ENCODE measurements at places on chromosomes 1 and 21.

DNA sequence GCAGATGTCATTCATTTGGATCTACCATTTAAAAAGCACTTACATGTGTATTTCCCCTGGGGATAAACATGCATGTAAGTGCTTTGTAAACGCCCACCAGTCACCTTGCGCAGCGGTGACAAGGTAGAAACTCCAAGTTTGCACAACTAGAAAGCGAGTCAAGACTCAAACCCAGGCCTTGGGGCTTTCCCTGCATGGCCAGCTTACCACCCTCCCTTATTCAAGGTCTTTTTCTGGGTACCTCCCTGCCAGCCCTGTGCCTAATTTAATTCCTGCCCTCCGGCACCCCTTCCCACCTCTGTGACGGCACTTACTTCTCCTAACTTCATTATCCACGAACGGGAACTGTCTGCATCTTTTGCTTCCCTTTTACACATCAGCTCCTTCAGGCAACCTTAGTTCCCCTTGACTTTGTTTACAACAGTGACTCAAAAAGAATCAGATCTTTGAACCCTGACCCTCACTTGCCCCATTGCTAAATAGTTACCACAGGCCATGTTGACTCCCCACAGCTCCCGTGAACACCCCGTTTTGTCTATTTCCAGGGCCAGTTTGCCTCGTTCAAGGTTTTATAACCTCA lies 138.3 kb upstream of the ETS2 start:
- no peak for DNase-seq

DNA sequence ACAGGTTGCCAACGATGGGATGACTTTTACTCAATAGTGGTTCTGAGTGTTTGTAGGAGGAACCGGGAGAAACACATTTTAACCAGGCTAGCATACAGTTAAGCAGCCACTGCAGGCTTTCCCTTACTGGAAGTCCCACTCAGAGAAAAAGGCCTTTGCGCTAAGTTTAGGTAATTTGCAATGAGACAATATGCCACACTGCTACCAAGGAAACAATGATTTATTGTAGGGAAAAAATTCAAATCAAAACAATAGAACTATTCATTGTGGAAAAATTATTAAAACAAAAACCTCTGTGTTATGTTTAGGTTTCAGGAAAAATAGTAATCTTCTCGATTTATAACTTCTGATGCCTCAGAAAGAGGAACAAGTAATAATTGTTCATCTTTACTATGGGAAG lies 51.4 kb upstream of the CR2 start:
- DNase-seq, result no peak

GRCh38 chr1:119632841-119633240 lies 15.2 kb downstream of the ZNF697 start:
- no peak for DNase-seq

- no peak for DNase-seq
Observed at GRCh38 chr1:221863635-221864034, 121.7 kb upstream of the DUSP10 start.

DNA sequence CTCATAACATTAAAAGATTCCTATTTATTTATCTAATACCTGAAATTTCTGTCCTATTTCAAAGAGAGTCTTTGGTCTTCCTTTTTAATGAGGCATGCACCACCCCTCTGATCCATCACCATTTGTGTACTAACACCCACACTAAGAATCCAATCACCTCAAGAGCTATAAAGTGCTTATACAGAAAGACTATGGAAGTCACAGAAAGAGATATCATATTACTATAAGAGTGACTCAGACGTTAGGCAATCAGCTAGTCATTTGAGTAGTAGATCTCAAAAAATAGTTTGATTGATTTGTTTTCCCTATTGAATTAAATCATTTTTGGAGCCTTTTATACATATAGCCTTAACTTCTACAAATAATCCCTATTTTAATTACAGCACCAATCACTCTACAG lies 46.1 kb downstream of the NME7 start:
- no peak for DNase-seq

DNA sequence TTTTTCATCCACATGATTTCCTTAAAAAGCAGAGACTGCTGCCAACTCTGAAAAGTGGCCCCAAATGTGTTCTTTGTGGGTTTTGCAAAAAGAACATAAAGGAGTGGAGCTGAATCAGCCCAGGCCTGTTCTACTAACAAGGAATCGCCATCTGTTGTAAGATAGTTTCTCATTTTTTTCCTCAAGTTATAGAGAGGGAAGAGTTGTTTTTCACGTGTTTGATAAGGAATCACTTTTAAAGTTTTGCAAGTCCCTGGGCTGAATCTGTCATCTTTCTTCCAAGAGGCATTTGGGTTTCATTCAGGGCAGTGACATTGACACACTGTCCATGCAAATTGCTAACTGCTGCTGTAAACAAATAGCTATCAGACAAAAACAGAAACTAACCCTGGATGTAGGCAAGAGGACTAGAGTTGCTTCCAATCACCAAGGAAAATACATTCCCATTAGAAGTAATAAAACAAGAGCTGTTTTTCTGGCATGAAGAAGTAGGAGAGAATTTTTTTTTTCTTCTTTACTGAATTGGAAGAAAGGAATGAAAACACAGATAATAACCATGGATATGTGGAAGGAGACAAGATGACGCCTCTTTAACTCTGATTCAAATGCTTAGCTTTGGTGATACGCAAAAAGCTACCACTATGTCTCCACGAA lies 58.8 kb upstream of the TBX15 start:
- DNase-seq, result no peak

DNA sequence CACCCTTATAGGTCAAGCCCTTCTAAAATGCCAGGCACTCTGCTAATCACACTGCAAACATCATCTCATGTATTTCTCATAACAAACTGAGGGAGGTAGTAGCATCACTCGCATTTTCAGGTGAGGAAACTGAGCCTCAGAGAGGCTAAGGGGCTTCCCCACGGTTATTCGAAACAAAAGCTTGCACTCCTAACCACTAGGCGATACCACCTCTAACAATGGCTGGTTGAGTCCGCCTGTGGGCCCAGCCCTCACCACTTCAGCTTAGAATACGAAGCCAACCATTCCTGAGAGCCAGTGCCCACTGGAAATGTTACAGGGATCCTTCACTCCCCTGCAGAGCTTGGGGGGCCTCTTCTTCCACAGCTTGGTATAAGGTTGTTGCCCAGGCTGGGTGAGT lies 65.3 kb upstream of the TENT5C start:
- no peak for DNase-seq

- no peak for DNase-seq
Observed at GRCh38 chr1:86370601-86371022, 25.5 kb downstream of the ODF2L start.

DNA sequence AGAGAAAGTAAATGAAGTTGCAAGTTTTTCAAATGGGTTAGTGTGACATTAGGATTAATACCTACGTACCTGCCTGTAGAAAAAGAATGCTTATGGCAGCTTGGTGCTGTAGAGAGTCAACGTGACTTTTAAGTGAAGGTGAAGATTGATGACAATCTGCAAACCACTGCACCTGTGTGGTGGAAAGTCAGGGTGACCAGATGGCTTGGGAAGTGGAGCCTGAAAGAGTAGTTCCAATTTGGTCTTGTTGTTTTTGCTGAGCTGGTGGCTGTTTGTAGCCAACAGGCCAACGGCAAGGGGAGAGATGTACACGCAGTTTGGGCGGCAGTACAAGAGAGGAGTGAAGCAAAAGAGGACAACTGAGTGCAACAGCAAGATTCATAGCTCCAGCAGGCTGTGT lies 78.1 kb upstream of the JAK1 start:
- no peak for DNase-seq

GRCh38 chr1:30537279-30537678 lies 186.1 kb downstream of the MATN1 start:
- no peak for DNase-seq

DNA sequence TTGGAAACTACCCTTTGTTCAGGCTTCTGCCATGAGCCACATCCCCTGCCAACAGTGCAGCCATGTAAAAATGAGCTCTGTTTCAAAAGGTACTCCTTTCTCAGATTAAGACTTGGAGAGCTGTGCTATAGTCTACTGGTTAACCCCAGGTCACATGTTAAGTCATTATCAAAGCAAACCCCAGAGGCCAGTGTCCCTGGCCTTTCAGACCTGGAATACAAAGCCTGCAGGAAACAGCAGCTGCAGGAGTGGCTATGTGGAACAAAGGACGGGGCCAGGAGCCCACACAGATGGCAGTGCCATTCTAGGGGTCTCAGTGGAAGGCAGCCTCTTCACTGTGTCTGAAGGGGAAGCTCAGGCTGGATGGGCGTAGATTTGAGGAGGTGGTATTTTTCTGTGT lies 6.7 kb downstream of the ZNF496 start:
- DNase-seq, result no peak

DNA sequence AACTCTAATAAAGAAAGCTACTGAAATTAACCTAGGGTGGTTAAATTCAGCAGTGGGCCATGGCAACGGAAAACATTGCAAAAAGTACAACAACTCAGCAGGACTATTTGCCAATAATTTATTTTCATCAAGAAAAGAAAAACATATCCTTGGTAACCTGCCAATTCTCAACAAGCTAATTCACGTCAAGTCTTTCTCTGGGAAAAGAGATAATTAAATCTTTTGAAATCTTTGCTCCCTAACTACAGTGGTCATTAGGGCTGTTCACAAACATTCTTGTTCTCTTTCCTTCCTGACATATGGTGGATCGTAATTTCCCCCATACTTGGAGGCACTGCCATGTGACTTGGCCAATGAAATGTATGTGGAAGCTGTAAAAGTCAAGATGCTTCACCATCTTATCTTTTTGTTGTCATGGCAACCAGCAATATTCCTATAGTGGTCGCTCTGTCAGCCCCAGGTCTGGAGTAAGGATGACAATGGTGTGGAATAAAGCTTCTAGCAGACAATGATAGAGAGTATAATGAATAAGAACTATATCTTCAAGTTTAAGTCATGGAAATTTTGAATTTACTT lies 29.6 kb upstream of the ZNF326 start:
- no peak for DNase-seq

DNA sequence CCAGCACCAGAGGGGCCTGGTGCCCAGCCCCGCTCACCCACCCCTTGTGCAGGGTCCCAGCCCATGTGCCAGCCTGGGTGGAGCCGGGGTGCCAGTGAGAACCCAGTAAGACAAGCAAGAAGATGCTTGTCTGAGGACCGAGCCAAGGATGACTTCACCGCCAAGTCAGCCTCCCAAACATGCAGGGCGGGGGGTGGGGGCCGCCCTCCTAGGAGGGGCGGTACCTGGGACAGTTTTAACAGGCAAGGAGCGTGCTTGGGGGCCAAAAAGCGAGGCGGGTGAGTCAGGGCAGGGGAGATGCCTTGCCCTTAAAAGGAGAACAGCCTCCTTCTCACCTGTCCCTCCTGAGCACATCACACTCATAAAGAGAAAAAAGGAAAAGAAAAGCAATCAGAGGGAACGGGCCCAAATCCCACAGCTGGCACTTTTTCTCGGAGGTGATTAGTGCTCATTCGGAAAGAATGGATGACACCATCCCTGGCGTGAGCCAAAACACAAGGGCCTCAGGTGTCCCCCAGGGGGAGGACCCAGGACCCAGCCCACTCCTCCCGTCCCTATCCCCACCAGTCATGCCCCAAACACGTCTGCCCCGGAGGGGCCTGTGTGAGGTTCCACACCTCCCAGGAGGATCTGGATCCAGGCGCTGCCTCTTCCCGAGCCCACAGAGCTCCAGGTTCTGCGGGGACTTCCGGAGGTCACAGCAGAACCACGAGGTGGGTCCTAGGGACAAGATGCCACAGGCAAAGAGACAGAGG lies 77.6 kb upstream of the IFFO2 start:
- no peak for DNase-seq

GRCh38 chr1:201763455-201764140 lies 65.4 kb upstream of the IPO9 start:
- DNase-seq, result no peak

DNA sequence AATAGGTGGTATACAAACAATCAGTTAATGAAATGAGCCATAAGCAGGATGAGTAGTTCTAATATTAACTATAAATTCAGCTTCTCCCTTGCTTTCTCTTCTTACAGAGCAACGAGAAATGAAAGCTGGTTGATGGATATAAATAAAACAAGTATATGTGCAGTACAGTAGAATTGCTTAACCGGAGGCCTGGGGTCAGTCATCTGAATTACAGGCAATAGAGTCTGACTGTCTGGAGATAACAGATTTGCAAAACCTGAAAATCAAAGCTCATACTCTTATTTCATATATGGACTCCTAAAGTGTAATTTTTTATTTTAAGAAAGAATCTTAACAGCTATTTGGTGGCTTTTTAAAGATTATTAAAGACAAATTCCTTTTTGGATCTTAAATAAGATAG lies 43.1 kb upstream of the SGIP1 start:
- no peak for DNase-seq

GRCh38 chr1:168719306-168720111 lies 9.5 kb downstream of the DPT start:
- DNase-seq, result no peak

DNA sequence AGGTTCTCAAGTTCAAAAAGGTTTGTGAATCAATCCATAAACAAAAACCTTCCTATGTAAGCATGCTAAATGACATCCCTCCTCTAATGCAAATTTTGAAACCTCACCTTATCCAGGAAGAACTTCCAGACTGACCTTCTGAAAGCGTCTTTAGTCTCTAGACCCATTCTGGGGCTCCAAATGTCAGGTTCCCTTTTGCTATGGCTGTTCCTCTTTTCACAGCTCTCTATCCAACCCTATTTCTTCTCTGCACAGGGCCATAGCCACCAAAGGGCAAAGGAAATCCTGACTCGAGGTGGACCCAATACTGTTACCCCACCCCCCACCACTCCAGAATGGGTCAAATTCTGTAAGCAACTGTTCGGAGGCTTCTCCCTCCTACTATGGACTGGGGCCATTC lies 3.4 kb downstream of the ATP1A4 start:
- DNase-seq, result no peak

DNA sequence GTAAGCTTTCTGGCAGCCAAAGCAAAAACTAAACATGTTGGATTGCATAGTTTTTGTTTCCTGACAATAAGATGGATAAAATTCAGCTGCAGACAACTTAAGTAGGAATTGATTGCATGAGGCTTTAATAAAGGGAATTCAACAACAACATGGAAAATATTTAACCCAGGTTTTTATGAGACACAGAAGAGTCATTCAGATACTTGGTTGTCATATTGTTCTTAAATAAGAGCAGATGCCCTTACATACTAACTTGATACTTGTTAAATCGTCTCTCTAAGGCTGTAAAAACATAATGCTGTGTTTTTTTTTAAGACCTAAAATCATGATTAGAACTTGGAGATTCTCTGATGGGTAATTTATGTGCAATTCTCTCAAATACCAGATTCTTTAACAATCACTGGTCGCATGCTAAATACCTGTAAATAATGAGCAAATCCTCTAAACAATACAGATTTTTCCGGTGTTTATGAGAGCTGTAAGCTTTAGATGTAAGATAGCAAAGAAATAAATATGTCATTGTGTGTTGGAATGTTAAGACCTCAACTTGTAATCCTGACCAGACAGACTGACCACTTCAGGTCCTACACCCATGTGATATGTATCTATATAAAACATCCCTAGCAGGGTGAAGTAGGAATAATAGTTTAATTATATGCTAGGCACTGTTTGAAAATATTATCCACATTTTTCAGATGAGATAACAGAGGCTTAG lies 37.8 kb upstream of the CD34 start:
- DNase-seq, result no peak

GRCh38 chr1:31977385-31978131 lies 36.1 kb upstream of the KHDRBS1 start:
- DNase-seq, result no peak

GRCh38 chr1:233406339-233406960 lies 78.9 kb downstream of the MAP3K21 start:
- no peak for DNase-seq
